ENCODE measurements at places on chromosomes 1 and 21.

- no peak for DNase-seq
These were observed 31.0 kb downstream of the PAX7 start for GRCh38 chr1:18661404-18662285.

GRCh38 chr1:165050246-165050645 is 306.3 kb downstream of the LMX1A start:
- no peak for DNase-seq

- no peak for DNase-seq
These were observed 59.5 kb upstream of the ENAH start for GRCh38 chr1:225712391-225712790.

- no peak for DNase-seq
These were observed 3.5 kb upstream of the MKNK1 start for GRCh38 chr1:46607345-46608130.

DNA sequence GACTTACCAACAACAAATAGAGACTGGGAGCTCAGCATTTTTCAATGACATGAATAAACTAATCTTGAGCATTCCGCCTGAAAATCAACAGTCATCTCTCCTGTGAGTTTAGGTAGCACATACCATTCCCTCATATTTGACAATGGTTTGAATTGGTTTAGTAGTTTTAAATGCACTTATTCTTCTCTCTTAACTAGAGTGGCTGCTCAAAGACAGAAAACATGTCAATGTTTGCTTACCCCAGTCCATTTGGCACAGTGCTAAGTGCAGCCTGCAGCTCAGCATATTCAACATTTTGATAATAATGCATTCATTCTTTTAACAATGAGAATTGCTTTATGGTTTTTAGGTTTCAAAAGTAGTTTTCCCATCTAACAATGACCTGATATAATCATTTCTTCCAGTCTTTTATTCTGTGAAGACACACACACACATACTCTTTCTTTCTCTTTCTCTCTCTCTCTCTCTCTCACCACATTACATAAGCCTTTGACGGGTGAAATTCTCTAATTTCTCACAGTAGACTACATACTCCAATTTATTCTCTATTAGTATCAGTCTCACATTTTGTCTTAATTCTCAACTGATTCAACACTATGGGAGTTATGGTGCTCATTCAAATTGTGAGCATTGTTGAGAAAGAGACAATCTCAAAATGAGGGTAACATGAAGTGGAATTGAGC is 432.3 kb downstream of the LRRIQ3 start:
- DNase-seq, result no peak

DNA sequence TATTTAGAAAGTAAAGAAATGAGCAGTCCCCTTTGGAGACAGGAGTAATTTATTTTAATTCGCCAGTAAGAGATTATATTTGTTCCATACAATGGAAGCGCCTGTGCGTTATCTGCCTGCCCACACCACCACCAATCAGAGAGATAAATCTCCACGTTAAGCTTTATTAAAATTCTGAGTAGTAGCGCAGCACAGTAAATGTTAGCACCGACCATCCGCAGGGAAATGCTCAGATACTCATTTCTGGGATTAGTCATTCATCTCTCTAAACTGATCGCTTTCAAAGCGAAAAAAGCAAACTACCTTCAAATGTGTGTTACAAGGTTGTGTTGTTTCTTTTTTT is 1.2 kb downstream of the ETS2 start:
- DNase-seq, result peak; percentile 49

Measured in iris pigment epithelial cell (primary cell).